ENCODE measurements at places on chromosomes 4 and X.

- no peak for DNase-seq
These were observed 57.3 kb downstream of the RASL11B start for GRCh38 chr4:52919461-52919860.

DNA sequence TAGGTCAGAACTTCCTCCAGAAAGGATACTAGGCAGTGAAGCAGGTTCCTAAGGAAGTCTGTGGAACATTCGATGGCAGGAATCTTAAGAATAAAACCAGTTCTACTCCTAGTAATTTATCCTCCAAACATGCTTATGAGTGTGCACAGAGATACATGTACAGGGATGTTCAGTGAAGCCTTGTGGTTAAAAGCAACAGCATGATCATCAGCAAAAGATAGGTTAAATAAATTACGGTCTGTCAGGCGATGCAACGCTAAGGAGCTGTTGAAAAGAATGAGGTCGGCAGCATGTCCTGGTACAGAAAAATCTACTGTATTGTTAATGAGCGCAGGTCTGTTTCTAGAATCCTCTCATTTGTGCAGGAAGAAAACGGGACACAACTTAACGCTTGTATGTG is 23.6 kb downstream of the SEL1L3 start:
- no peak for DNase-seq

GRCh38 chr4:3231471-3231870 is 17.5 kb upstream of the MSANTD1 start:
- DNase-seq = no peak

DNA sequence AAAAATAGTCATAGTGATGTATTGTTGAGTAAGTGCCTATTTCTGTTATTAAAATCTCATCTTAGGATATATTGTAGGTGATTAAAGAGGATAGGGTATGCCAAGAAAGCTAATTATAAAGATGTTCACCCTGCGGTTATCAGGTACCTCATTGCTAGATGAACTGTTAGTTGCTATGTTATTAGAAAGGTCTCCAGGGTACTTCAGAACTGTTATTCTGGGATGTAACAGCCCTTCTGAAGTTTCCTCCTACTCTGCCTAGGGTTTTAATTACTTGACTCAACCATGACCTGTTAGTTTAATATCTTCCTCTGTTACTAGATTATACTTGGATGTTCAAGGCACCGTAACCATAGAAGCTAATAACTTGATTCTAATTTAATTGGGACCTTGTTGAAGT is 15.4 kb downstream of the TMPRSS11E start:
- DNase-seq = no peak

DNA sequence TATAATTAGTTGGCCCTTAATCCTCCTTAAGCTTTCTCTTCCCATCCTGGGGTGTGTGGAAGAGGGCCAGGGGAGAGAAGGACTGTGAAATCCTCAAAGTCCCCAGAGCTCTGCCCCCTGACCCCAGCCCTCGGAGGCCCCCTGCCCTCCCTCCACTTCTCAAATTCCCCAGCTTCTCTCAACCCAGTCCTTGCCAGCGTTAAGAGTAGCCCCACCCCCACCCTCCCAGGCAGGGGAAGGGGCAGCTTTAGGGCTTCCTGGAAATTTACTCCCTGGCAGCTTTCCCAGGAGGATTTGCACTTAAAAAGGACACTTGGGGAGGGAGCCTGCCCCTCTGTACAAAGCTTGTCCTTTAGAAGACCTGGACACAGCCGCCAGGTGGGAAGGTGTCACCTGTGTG is 11.8 kb upstream of the CD40LG start:
- no peak for DNase-seq

- DNase-seq = no peak
These were observed 165.1 kb upstream of the POF1B start for GRCh38 chrX:85544609-85545008.

- DNase-seq = no peak
These were observed 71.7 kb downstream of the IDS start for GRCh38 chrX:149433451-149433850.

DNA sequence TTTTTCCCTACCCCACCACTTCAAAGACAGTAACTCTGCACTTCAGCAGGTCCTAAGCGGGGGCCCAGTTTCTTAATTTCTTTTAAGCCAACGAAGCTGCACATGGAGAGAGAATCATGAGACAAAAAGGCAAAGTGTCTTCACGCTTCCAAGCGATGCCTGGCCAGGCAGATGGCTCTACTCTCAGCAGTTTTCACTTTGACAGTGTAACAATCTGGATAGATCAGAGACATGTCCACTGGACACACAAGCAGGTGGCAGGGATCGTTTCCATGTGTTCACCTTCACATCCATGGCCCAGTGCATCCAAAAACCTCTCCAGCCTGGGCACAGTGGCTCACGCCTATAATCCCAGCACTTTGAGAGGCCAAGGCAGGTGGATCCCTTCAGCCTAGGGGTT is 27.8 kb downstream of the PPP2R2C start:
- DNase-seq = no peak

DNA sequence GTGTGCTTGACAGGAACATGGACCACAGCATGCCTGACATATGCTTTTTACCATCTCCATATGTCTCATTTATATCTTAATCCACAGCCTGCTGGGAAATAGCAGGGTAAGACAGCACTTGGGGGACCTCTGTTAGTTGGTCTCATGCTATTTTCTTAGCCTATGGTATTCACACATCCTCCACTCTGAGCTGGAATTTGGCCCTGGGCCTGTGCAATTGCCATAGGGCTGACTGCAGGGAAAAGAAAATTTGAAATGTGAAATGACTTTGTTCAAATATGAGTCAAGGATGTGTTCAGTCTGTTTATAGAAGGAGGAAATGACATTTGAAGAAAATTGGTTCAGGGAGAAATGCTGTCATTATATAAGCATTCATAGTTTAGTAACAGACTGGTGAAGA is 9.6 kb upstream of the MAP7D3 start:
- no peak for DNase-seq

DNA sequence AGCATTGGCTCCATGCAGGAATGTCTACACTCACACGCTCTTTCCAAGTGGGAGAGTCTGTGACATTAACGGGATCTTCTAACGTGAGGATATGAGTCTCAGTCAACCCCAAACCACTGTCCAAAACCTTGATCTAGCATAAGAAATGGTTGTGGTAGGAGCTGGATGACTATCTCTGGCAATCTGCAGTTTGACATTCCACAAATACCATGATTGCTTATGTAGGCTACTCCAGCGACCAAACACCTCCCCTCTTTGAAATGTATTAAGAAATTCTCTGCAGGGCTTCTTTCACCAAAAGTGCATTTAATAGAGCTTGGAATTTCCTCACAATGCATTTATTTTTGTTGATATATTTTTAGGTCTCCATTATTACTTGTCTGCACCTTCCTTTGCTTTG is 14.1 kb upstream of the STX18 start:
- peak; percentile 23 for DNase-seq
